NCI-H146 (cell line): ENCODE measurements at places on chromosomes 13 and 19.

DNA sequence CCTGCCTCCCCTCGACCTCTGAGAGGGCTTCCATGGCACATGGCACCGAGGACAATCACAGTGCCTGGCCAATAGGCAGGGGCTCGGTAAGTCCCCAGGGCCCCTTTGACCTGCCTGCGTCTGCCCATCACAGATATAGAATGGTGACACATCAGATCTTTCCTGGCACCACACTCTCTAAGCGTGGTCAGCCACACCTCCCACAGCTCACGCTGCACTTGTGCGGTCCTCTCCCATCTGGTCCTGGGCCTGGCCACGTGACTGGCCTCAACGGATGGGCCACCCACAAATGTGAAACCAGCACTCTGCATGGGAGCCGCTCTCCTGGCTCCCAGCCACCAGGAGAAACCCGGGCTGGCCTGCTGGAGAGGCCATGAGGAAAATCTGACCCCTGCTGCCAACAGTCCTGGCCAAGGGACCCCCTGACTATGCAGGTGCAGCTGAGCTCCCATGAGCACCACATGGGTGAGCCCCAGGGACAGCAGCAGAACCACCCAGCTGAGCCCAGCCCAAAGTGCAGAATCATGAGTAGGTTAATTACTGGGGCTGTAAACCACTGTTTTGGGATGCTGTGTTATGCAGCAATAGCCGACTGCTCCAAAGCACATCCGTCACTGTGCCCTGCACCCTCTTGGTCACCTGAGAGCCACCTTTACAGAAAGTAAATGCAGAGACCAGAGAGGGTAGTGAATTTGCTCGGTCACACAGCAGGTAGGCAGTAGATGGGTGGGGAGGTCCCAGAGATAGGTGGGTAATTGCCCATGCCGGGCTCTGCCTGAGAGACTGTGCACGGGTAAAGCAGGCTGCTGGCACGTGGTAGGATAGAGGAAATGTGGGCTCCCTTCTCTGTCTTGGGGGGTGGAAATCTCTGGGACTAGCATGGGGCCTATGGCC lies 9.7 kb upstream of the MEF2B start:
- no peak for DNase-seq

- no peak for DNase-seq
These were observed 237.9 kb downstream of the NALCN start for GRCh38 chr13:101178406-101178805.

DNA sequence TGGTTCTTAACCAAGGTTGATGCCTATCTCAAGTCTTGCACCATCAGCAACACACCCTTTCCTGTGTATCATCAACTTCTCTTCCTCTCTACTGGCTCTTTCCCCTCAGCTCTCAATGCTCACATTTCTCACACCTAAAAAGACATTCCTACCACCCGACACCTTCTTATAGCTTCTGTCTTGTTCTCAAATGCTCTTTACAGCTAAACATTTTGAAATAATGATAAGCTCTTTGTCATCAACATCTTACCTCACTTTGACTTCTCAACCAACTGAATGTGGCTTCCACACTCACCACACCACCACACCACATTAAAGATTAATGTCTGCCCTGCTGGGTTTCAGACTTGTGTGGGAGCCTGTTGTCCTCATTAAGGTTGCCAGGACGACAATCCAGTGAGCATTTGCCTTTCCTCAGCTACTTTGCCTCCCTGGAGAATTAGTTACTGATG lies 67.8 kb downstream of the RXFP2 start:
- DNase-seq = no peak

DNA sequence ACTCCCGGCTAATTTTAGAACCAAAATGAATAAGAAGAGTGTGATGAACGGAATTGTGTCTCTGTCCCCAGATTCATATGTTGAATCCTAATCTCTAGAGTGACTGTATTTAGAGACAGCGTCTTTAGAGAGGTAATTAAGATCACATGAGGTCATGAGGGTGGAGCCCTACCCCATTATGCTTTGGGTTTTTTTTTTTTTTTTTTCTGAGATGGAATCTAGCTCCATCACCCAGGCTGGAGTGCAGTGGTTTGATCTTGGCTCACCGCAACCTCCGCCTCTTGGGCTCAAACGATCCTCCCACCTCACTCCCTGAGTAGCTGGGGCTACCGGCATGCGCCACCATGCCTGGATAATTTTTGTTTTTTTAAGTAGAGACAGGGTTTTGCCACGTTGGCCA lies 27.9 kb downstream of the FBXO27 start:
- DNase-seq = no peak

GRCh38 chr13:112619730-112620631 lies 32.0 kb upstream of the TUBGCP3 start:
- peak; percentile 91 for DNase-seq

DNA sequence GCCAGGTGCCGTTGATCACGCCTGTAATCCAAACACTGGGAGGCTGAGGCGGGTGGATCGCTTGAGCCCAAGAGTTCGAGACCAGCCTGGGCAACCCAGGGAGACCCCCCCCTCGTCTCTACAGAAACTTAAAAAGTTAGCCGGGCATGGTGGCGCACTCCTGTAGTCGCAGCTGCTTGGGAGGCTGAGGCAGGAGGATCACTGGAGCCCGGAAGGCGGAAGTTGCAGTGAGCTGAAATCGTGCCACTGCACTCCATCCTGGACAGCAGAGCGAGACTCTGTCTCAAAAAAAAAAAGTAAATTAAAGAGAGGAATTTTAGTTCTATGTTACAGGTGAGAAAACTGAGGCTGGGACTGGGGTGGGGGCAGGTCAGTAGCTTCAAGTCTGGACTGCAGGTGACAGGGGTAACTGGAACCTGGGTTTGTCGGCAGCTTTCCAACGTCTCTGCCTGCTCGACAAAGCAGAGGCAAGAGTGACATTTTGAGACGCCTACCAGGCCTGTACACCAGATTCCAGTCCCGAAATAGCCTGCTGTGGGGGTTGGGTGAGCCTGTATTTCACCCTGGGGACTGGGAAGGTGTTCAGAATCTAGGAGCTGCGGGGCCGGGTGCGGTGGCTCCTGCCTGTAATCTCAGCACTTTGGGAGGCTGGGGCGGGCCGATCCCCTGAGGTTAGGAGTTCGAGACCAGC lies 1.2 kb downstream of the SELENOW start:
- no peak for DNase-seq

DNA sequence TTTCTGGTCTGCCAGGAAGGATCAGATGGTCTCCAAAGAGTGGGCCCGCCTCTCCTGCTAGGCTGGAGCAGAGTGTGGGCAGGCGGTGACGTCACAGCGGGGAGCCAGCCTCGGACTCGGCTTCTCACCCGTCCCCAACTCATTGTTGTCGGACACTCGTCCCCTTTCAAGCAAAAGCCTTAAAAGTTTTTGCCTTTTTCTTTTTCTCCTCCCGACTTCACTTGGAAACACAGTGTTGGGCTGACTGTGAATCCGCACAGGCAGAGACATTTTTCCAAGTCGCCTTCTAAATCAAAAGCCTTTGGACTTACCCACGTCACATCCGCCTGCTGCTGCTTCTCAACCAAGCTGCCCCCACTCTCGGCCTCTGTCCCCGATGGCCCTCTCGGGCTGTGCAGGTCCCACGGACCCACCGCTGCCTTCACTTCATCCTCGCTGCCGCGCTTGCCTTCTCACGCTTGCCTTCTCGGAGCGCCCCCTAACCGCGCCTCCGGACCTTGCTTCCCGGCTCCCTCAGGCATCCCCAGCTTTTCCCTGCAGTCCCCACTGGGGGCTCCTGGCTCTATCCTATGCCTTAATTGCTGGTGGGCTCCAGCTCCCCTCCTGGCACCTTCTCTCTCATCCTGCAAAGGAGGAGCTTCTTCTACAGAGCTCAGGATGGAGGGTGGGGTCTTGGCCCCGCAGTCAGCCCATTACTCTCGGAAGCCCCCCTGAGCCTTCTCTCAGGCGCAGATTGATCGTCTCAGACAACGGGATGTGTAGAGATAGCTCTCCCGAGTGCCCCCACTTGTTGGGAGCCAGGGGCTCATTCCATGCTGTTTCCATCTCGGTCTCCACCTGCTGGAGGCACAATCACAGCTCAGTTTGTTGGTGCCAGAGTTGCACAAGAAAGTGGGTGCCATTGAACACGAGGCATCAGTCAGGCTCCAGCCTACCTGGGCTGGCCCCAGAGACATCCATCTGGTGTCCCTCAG lies 3.9 kb upstream of the ZNF135 start:
- DNase-seq = no peak

- DNase-seq = peak; percentile 47
These were observed 4.3 kb upstream of the ZFR2 start for GRCh38 chr19:3873151-3873550.

GRCh38 chr19:14768001-14768400 lies 10.4 kb downstream of the ADGRE2 start:
- no peak for DNase-seq

DNA sequence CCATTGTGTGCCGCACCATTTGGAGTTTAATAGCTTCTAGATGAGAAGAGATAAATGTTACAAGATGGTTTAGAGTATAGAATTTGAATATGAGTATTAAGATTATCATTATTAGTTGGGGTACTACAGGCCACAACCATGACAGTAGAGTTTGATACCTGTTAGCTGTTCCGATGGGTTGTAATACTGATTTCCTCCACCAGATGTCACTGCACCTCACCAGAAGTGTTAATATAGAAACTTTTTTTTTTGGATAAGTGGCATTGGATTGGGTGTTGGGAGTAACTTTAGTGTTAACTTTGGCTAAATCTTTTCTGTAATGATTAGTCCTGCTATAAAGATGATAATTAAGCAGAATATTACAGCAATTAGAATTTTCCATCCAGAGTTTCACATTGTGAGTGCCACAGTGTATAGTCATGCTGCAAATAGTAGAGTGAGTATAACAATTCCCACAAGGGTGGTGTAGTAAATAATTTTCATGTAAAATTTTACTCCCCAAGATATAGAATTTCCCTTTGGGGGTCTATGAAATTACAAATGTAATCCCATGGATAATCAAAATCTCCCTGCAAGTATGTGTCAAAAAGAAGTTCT lies 56.3 kb downstream of the PSG3 start:
- DNase-seq = no peak

DNA sequence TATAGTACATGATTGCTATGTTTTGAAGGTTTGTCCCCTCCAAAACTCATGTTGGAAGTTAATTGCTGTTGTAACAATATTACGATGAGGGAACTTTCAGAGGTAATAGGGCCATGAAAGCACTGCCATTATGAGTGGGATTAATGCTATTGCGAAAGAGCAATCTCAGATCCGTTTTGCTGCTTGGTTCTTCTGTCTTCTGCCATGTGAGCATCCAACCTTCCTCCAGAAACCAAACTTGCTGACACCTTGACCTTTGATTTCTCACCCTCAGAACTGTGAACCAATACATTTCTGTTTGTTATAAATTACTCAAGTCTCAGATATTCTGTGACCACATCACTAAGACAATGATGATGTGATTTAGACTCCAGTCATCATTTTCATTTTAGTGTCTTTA lies 2590.9 kb downstream of the PCDH9 start:
- DNase-seq = no peak

DNA sequence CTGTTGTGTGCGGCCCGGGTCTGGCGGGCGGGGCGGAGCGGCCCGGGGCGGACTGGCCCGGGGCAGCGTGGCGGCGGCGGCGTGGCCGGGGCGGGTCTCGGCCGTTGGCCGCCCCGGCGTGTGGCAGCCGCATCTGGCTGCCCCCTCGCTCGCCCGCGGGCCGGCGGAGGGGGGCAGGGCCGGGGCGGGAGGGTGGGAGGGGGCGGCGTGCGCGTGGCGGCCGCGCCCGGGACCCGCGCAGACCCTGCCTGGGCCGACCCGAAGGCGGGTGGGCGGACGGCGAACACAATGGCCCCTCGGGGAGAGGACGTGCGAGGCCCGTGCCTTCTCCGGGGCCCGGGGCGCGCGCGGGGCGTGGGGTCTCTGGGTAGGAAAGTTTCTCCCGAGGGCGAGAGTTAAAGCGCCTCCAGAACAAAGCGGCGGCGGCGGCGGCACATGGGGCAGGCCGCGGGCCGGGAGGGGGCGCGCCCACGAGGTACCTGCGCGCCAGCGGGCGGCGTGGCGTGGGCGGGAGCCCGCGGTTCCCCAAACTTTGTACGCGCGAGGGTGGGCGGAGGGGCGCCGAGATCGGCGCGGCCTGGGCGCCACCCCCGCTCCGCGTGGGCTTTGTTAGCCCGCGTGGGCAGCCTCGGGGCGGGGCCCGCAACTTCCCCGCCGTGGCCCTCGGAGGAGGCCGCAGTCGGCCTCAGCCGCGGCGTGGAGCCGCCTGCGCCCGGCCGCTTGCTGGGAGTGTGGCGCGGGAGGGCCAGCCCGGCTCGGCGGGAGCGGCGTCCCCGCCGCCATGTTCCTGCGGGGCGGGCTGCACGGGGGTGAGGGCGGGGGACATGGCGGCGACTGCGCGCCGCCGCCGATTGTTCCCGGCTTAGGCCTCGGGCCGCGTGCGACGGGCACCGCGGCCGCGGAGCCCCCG lies 764 bp downstream of the MIR17HG start:
- DNase-seq = peak; percentile 55

GRCh38 chr19:5358173-5358800 lies 17.7 kb upstream of the PTPRS start:
- no peak for DNase-seq

- DNase-seq = no peak
These were observed 42.7 kb downstream of the SERP2 start for GRCh38 chr13:44416301-44416700.

GRCh38 chr13:98246538-98247172 lies 69.6 kb upstream of the RNF113B start:
- peak; percentile 21 for DNase-seq

GRCh38 chr13:40152145-40152544 lies 496.7 kb downstream of the COG6 start:
- DNase-seq = no peak

GRCh38 chr13:67231289-67232000 lies 1.3 kb upstream of the PCDH9 start:
- peak; percentile 13 for DNase-seq

DNA sequence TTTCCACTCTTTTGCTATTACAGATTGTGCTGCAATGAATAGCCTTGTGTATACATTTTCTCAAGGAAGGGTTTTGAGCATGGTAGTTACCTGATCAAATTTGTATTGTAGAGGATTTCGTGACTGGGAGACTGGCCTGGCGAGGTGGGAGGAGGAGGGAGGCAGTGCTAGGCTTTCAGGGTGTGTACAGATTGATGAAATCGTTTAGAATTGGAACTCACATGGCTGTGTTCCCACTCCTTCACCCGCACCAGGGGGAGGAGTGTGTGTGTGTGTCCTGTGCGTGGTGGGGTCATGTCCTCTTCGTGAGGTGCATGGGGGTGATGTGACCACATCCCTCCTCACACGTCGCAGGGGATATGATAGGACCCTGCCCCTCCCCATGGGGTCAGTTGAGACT lies 8.3 kb downstream of the PGLYRP1 start:
- no peak for DNase-seq

DNA sequence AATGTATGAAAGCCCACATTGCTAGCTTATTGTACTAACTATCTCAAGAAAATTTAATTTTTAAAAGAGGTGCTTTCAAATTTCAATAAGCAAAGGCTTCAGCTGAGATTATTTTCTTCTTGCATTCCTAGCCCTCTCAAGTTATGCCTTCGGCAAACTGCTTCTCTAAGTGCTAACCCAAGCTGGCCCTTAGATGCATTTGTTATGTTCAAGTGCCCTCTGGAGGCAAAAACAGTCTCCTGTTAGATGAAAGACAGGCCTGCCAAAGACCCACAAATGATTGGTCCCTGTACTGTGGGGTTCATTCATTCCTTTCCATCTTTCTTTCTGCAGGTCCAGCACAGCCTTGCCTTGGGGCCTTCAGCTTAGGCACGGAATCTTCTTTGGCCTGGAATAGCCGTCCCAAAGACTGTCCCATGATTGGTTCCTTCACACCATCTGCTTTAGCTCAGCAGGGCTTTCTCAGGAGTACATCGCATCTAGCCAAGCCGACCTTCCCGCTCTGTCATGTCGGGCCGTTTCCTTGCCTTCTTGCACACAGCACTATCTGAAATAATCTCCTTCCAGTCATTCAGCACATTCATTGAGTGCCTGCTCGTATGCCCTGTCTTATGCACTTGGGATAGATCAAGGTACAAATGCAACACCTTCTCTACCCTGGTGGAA lies 26.4 kb upstream of the TPTE2 start:
- peak; percentile 36 for DNase-seq
